ENCODE measurements at places on chromosomes 4 and X.

- DNase-seq = no peak
Observed at GRCh38 chrX:142663330-142664095, 362.2 kb upstream of the SPANXN4 start.

DNA sequence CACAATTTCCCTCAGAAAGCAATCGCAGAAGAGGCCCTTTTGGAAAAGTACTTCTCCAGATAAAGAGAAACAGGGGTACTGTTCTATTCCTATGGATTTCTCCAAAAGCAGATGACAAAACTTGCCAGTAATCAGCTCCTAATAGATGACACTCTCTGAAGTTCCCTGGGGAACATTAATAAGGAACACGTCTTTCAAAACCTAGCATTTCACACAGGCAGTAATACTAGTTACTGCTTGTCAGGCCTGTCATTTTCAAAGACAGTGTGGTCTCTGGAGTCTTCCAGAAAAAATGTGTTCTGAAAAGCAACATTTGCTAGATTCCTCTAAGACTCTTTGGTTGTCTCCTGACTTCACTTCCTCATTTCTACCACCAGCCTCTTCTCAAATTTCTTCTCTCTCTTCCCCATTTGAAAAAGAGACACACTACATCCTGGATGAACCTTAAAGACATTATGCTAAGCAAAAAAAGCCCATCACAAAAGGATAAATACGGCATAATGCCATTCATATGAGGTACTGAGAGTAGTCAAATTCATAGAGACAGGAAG, 47.3 kb downstream of the CHRDL1 start:
- DNase-seq = no peak

DNA sequence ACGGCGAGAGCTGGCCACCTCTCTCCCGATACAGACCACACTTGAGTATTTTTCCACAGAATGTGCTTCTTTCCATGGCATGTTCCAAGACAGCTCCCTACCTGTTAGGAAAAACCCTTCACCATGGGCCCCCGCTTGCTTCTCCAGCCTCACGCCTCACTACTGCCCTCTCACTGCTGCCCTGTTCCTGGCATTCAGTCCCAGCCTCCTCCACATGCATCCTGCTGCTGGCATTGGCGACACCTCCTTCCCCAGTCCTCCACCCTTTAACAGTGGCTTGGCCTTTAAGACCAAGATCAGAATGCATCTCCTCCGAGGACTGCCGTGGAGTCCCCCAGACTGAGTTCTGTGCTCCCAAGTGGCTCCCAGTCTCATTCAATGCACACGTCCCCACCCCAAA, 10.7 kb downstream of the PNMA6F start:
- DNase-seq = no peak

DNA sequence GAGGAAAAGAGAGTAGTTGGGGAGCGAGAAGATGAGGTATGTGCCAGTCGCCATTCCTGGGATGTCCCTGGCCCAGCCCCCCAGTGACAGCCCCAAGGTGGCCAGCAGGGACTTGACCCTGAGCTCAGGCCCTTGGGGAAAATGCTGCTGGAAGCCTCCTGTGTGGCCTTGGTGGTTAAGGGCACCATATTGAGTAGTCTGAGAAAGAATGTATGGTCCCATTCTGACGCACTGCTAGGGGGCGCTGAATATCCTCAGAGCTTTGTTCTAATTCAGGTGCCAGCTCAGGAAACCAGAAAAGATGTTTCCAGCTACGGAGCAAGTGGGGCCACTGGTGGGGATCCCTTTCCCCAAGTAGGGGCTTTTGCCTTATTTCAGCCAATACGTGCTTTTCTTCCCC, 14.0 kb upstream of the UBA6 start:
- no peak for DNase-seq

GRCh38 chr4:88623097-88623496, 30.8 kb downstream of the HERC3 start:
- no peak for DNase-seq

GRCh38 chrX:54633641-54634040, 103.6 kb downstream of the GNL3L start:
- no peak for DNase-seq

DNA sequence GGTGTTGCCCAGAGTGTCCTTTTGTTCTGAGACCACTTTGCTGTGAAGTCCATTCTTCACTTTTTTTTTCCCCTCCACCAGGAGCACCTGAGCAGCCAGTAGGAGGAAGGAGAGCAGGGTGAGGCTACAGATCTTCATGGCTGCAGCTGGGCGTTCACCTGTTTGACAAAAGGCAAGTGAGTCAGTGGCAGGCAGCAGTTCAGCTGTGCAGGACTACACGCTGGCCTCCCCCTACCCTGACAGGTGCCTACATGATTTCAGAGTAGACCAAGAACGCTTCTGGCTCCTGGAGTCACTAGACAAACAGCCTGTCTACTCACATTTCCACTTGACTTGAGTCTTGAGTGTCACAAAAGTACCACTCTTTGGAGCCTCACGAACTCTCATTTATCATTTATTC, 2.0 kb downstream of the FGFBP1 start:
- DNase-seq = no peak

DNA sequence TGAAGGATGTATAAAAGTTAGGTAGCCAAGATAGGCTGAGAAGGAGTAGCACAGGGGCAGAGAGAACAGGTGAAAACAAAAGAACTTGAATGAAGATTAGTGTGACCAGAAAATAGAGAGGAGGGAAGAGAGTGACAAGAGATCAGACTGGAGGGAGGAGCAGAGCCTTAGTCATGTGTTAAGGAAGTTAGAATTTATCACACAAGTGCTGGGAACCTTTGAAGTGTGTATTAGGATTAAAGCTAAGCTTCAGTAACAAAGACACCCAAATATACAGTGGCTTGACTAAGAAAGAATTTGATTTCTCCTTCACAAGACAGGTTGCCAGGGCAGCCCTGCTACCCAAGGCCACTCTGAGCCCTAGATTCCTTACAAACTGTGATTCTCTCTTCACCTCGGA, 10.7 kb upstream of the CCDC149 start:
- DNase-seq = no peak

Data from stimulated activated CD4-positive, alpha-beta T cell treated with anti-CD3 and anti-CD28 coated beads, Interleukin-2, amount 100 ng/mL, for 24 hours (primary cell).